ENCODE measurements at places on chromosomes 6 and 20.

GRCh38 chr6:52020945-52021570 is 66.4 kb downstream of the PKHD1 start:
- DNase-seq, result no peak

DNA sequence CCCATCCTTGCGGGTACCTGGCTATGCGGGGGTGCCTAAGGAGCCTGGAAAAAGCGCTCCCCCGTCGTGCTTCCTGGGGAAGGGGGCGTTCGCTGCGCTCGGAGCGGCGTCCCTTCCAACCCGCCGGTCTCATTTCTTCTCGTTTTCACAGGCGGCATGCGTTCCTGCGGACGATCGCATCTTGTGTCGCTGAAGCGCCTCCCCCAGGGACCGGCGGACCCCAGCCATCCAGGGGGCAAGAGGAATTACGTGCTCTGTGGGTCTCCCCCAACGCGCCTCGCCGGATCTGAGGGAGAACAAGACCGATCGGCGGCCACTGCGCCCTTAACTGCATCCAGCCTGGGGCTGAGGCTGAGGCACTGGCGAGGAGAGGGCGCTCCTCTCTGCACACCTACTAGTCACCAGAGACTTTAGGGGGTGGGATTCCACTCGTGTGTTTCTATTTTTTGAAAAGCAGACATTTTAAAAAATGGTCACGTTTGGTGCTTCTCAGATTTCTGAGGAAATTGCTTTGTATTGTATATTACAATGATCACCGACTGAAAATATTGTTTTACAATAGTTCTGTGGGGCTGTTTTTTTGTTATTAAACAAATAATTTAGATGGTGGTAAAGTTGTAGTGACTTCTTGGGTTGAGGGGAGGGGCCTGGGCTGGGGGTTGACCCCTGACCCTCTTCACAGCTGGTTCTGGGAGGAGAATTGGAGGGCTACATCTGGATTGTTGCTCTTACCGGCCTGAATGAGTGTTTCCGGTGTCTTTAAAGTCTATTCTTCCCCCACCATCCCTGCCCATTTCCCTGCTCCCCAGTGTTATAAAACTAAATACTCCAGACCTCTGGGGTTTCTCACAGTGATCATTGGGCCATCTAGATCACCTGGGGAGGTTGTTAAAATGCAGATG is 1.1 kb downstream of the ID1 start:
- no peak for DNase-seq

DNA sequence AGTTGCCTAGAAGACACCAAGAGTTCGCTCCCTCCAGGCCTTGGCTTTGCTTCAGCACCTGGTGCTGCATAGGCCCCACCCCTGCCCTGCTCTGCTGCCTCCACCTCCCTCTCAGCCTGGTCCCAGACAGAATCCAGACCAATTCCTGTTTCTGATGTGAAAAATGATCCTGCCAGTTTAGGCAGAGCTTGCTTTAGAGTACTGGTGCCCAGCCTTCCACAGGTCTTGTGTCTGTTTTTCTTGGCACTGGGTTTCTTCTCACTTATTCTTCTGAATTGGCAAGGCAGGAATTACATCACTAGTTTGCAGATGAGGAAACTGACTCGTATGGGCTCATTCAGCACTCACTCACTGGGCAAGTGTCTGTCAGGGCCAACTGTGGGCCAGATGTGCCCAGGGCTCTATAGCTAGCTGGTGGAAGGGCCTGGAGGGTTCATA is 53.0 kb downstream of the HLA-A start:
- no peak for DNase-seq

DNA sequence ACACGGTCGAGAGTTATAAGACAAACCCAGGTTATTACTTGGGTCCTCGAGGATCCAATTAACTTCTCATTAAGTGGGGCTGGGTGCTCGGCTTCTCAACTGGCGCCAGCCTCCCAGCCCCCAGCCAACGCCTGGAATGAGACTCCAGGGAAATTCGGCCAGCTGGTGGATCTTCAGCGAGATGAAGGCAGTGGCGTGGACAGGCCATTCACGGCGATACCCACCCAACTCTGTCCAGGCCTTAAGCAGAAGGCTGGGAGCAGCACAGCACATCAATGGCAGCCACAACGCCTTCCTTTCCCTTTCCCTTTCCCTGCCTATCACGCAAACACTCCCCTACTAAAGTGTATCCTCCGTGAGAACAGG is 868 bp downstream of the METTL24 start:
- DNase-seq, result no peak

DNA sequence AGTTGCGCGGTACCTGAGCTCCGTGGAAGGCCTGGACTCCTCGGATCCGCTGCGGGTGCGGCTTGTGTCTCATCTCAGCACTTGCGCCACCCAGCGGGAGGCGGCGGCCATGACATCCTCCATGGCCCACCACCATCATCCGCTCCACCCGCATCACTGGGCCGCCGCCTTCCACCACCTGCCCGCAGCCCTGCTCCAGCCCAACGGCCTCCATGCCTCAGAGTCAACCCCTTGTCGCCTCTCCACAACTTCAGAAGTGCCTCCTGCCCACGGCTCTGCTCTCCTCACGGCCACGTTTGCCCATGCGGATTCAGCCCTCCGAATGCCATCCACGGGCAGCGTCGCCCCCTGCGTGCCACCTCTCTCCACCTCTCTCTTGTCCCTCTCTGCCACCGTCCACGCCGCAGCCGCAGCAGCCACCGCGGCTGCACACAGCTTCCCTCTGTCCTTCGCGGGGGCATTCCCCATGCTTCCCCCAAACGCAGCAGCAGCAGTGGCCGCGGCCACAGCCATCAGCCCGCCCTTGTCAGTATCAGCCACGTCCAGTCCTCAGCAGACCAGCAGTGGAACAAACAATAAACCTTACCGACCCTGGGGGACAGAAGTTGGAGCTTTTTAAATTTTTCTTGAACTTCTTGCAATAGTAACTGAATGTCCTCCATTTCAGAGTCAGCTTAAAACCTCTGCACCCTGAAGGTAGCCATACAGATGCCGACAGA is 9.9 kb downstream of the HEY2 start:
- DNase-seq, result peak; percentile 66

GRCh38 chr6:141501616-141502015 is 631.1 kb upstream of the GJE1 start:
- no peak for DNase-seq

DNA sequence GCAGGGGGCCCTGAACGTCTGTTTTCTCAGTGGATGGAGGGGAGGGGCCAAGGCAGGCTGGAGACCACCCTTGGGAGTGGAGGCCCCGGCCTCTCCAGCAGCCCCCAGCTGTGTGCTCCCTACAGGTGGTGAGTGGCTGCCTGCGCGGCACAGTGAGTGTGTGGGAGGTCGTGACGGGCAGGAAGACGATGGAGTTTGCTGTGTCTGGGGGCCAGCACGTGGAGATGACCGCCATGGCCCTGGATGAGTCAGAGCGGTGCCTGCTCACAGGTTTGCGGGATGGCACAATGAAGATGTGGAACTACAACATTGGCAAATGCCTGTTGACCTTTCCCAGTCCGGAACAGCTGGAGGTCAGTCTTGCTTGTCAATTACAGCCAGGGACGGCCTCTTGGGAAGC is 52.6 kb downstream of the EFCAB8 start:
- peak; percentile 23 for DNase-seq

DNA sequence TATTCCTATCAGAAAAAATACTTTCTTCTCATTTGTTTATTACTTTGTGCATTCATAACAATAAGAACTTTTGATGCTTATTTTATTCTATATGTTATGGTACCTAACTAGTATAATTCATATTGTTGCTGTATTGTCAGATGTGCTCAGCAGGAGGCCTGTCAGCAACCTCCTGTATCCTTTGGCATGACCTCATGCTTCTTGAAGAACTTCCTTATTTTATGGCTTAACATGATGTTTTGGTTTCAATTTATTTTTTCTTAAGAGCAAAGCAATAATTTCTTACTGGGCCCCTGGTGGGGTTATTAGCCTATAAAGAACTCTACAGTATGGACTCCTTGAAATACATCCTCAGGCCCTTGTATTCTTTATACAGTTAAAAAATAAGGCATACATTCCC is 17.3 kb downstream of the GGTLC1 start:
- no peak for DNase-seq

DNA sequence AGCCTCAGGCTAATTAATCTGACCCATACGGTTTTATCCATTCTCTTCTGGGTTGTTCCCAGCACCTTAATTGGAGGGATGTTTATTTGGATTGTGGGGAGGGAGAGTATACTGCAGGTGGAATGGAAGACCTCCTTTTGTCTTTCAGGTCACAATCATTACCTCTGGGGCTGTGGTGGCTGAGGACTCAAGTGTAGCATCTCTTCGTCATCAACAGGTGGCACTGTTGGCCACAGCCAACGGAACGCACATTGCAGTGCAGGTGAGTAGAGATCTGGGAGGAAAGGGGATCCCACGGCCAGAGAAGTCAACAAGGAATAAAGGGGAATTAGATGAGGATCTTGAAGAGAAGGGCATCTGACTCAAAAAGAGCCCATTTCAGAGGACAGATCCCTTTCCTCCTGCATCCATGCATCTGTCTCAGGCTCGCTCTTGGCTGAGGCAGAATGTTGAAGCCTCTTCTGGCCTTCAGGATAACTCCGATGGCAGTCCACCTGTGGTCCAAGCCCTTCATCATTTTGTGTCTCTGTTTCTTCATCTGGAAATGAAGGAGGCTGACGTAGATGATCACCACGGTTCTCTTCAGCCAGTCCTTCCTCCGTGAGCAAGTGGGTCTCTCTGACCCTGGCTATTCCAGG is 3.2 kb upstream of the DEF6 start:
- DNase-seq, result no peak

- DNase-seq, result peak; percentile 54
Observed at GRCh38 chr6:155174576-155175211, 89.1 kb upstream of the CLDN20 start.

DNA sequence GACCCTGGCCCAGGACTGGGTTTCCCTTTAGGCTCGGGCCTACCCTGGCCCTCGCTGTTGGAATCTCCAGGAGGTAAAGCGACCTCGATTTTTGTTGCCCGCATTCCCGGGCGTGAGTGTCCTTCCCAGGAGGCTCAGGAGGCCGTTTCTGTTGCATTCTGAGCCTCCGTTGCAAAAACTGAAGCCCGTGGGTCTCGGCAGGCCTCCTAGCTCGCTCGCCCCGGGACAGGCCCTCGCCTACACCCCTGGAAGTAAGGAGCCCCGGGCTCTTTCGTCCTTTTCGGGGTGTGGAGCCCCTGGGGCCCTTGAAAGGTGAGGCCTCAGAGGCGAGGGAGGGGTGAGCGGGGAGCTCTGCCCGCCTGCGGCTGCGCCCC is 2.3 kb downstream of the NR2E1 start:
- no peak for DNase-seq

All from aorta (tissue), 5 donors.